ENCODE measurements at places on chromosomes 11 and 22.

DNA sequence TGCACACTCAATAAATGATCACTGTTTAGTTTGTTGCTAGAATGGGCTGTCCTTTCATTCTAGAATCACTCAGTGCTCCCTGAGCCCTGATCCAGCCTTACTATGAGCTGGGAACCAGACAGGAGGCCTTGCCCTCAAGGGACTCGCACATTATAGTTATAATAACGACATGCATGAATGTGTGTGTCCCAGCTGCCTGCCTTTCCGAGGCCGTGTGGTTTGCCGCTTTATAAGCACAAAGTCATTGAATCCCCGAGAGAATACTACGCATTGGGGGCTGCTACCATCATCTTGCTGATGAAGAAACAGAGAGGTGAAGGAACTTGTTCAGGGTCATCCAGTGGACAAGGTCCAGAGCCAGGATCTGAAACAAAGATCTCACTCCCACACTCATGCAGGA is 75.7 kb downstream of the NFAM1 start:
- DNase-seq = no peak

DNA sequence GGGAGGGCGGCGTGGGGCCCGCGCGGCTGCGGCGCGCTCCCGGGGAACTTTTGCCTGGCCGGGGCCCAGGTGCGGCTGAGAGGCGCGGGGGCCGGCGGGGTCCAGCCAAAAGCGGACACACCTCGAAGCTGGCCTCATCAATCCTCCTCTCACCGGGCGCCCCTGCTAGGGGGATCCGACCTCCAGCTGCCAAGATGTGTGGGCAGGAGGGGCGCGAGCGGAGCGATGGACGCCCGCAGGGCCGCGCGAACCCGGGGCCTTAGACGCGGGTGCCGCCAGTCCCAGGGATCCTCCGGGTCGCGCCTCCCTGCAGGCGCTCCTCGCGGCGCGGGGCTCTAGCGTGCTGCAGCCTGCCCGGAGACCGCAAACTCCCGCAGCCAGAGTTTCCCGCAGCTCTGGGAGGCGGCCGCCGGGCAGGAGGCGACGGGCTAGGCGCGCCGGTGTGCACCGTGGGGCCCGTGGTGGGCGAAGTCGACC is 785 bp downstream of the IGSF9B start:
- no peak for DNase-seq

- DNase-seq = peak; percentile 21
These were observed 22.7 kb downstream of the YPEL1 start for GRCh38 chr22:21712751-21713427.

GRCh38 chr11:6473451-6474412 is at the start of gene TRIM3:
Gene TRIM3, minus strand, starts transcription at chr11:6473941. Its CDS starts 8,246 bp downstream, at chr11:6465695.
- peak; percentile 65 for DNase-seq

DNA sequence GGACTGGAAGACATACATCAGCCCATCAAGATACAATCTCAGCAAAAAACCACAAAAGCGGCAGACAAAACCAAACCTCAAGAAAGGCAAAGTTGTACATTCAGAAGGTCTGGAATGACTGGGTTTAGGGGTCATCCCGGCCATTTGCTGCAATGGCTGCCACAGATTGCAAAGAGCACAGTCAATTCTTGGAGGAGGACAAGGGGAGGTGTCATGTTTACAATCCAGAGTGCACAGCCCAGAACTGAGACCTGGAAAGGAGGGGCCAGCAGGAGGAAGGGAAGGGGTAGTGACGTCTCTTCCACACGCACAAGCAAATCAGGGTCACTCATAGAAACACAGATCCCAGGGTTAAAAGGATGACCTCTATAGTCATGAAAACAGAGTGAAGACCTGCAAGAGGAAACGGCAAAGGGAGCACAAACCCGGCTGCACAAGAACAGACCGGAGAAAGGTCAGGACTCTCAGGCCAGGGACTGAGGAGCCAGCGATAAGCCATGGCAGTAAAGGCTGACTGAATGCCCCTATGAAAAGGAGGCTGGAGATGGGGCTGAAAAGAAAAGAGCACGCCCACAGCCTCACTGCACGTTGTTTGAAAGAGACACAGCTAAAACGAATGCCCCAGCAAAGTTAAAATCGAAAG is 18.2 kb upstream of the MUC5AC start:
- no peak for DNase-seq
